Glomerular endothelial cell (primary cell): ENCODE measurements at places on chromosomes 4 and X. TPM values are rescaled to one million over a fixed set of nuclear protein-coding genes. Genes with fewer than 3 reads are reported as not detected.

Gene ADAD1
- total RNA-seq, result not detected in 2 replicates

Gene MTNR1A
- not detected in 2 replicates for total RNA-seq

Gene LYAR
- total RNA-seq, result 12.5 and 18.4 TPM in 2 replicates

Gene NDST4
- total RNA-seq, result not detected in 2 replicates

Gene PGAM4
- total RNA-seq, result 1.1 TPM in 1 of 2 replicates, not detected in the other

Gene S100G
- total RNA-seq, result not detected in 2 replicates

Gene FGD1
- total RNA-seq, result 8.3 and 12.5 TPM in 2 replicates

Gene TRAM1L1
- 1.4 and 3.7 TPM in 2 replicates for total RNA-seq

Gene FAM114A1
- 122 and 174 TPM in 2 replicates for total RNA-seq

Gene EREG
- 3.9 and 4.0 TPM in 2 replicates for total RNA-seq

Gene OTC
- not detected in 2 replicates for total RNA-seq

Gene MAGEA9B
- not detected in 2 replicates for total RNA-seq

Gene MFAP3L
- 1.6 and 3.1 TPM in 2 replicates for total RNA-seq

Gene GYPB
- total RNA-seq, result not detected in 2 replicates

Gene SPANXN3
- total RNA-seq, result not detected in 2 replicates

Gene RXFP1
- not detected in 2 replicates for total RNA-seq
